Osteocyte (in vitro differentiated cells): ENCODE measurements at places on chromosomes 1 and 21. TPM values are rescaled to one million over a fixed set of nuclear protein-coding genes. Genes with fewer than 3 reads are reported as not detected.

Gene AXDND1
- total RNA-seq = 0.39 and 0.70 TPM in 2 replicates

Gene FALEC
- total RNA-seq = not detected in 2 replicates

Gene LCE2B
- total RNA-seq = not detected in 2 replicates

Gene TMEM52
- 1.5 TPM in 1 of 2 replicates, not detected in the other for total RNA-seq

DNA sequence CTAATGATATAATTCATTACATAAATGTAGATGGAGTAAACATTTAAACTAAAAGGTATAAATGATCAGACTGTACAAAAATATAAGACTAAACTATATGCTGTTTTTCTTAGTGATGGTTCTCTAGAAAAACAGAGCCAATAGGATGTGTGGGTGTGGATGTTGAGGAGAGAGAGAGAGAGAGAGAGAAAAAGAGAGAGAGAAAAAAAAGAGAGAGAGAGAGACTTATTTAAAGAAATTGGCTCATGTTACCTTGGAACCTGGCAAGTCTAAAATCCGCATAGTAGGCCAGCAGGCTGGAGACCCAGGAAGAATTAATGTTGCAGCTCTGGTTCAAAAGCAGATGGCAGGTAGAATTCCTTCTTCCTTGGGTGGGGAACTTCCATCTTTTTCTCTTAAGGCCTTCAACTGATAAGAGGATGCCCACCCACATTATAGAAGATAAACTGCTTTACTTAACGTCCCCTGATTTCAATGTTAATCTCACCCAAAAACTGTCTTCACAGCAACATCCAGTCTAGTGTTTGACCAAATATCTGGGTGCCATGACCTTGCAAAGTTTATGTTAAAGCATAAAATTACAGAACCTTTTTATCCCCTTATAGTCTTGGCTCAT is 74.3 kb upstream of the KCNJ15 start:
- no peak for DNase-seq

- DNase-seq = no peak
These were observed 7.4 kb downstream of the IRF2BP2 start for GRCh38 chr1:234602334-234603220.

- DNase-seq = no peak
These were observed 25.9 kb downstream of the A3GALT2 start for GRCh38 chr1:33295023-33295422.

GRCh38 chr1:85983316-85983715 is 173.3 kb downstream of the COL24A1 start:
- DNase-seq = no peak

- no peak for DNase-seq
These were observed 53.6 kb downstream of the UBE2T start for GRCh38 chr1:202288177-202288576.

DNA sequence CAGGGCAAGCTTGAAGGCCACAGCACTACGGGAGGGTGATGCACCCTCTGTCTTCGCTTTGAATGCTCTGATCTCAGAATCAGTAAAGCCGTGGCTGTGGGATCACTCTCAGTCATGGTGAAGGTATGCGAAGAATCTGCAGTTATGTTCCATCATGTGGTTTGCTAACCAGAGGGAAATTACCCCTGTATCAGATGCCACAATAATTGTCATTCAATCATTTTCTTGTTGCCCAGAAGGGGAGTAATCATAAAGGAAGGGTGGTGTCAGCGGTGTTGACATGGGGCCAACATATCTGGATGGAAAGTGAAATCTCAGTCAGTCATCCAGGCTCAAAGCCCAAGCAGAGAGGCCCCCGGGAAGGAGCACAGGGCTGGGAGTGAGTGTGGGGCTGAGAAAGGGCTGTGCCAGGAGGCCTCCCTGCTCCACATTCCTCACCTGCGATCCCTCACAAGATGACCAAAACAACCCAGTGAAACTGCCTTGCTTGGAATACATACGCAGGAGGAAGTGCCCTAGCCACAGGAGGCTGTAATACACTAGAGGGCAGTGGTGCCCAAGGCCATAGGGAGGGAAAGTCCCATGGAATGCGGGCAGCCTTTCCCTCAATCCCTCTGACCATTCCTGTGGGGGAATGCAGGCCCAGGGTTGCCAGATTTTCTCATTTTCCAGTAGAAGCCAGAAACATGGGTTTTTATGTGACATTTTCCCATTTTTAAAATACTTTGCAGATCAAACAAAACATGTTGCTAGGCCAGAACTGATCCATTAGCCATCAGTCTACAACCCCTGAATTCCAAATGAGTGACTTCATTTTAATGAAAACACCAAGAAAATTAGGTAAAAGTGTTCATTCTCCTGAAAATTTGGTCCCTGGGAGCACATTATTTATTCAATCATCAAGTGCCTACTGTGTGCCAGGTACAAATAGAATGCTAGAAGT is 95.7 kb upstream of the VANGL1 start:
- DNase-seq = peak; percentile 89

GRCh38 chr1:204975568-204976235 is 67.3 kb upstream of the CNTN2 start:
- DNase-seq = no peak

- no peak for DNase-seq
These were observed 30.1 kb upstream of the TGFBR3 start for GRCh38 chr1:91916046-91916445.

GRCh38 chr1:60692031-60692430 is 390.3 kb upstream of the NFIA start:
- DNase-seq = no peak

DNA sequence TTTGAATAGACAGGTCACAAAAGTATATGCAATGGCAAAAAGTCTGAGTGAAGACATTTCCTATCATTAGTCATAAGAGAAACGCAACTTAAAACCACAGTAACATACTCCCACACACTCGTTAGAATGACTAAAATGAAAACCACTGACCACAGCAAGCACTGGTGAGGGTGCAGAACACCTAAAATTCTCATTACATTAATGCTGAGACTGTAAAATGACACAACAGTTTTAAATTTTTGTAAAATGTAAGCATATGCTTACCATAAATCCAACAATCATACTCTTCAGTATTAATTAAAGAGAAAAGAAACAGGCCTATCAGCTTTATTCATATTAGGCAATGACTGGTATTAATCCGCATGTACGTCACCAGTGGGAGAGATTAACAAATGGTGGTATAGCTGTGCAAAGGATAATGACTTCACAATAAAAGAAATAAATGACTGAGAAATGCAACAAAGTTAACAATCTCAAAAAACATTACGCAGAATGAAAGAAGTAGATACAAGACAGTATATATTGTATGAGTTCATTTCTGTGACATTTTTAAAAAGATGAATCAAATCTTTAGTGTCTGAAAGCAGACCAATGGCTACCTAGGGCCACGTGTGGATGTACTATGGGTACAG is 253.5 kb downstream of the AKT3 start:
- DNase-seq = no peak
